RWPE1 (cell line): ENCODE measurements at places on chromosomes 3 and 15.

- DNase-seq: no peak
These were observed 23.4 kb downstream of the NRROS start for GRCh38 chr3:196662711-196663571.

GRCh38 chr15:31278061-31278445, 48.6 kb upstream of the KLF13 start:
- DNase-seq: no peak

DNA sequence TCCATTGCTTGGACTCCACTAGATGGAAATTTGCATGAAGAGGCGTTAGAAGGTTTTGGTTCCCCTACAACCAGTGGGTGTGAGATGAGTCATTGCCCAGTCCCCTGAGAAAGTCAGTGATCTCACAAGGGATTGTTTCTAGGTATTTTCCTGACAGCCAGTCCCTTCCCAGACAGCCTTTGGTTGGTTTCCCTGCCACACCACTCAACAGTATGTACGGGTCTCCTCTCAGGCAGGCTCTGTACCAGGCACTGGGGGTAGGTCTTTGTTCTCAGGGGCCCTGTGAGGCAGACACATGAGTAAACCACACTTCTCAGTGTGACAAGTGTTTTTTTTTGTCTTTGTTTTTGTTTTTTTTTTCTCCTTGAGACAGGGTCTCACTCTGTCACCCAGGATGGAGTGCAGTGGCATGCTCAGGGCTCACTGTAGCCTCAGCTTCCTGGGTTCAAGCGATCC, 4.0 kb downstream of the LAMP3 start:
- DNase-seq: peak; percentile 64

DNA sequence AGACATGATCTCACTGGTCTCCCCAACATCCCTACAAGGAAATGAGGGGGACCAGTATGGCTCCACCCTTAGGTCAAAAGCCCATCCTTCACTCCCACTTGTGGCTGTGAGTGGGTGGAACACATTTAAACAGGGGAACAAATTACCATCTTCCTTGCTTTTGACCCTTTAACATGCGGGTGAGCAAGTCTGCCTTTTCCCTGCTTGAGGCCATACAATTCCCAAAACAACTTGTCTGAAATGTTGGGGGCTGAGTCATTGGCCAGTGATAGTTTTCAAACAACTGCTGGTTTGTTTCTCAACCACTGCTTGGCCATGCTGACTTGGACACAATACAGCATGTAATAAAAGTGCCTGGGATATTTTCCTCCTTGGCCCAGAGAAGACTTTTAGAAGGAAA, 39.6 kb downstream of the COL8A1 start:
- no peak for DNase-seq

DNA sequence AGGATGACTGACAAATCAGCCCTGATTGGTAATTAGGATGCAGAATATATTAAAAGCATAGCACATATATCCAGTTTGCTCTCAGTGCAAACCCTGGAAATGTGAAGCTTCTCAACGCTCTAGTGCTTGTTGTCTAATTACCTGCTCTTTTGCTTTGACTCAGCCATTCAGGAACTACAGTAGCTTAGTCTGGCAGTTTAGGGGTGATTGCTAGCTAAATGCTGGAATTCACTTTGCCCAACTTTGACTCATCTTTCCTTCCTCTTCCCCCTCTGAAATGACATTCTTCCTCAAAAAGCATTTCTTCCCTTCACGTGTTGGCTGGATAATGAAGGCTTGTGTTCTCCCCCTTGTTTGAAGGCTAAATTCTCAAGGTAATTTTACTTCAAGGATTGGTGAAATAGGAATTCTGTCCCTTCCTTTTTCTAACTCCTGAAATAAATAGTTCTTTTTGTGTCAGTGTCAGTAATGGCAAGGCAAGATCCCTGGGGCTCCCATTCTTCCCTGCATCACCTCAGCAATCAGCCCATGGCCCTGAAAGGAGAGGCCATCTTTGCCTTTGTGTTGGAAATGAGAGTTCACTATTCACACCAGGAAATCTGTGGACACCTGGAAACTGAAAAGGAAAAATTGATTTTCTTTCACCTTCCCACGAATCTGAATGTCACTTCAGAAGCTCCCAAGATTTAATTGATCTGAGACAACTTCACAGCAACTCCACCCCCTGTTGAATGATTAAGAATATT, 103.6 kb downstream of the ECT2 start:
- no peak for DNase-seq

DNA sequence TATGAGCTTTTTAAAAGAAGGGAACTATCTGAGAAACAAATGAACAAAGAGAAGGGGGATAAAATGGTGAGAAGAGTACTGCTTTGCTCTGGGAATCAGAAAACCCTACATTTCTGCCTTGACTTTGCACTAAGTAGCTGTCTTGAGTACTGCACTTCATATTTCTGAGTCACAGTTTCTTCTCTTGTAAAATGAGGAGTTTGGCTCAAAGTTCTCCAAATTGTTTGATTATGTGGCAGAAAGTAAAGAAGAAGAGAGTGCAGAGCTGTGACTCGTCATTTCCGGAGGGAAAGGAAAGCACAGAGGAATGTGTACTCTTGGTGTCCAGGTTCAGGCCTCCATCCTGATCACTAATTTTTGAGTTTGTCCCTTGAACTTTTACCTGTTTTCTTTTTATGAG, 54.7 kb downstream of the TP63 start:
- peak; percentile 2 for DNase-seq

DNA sequence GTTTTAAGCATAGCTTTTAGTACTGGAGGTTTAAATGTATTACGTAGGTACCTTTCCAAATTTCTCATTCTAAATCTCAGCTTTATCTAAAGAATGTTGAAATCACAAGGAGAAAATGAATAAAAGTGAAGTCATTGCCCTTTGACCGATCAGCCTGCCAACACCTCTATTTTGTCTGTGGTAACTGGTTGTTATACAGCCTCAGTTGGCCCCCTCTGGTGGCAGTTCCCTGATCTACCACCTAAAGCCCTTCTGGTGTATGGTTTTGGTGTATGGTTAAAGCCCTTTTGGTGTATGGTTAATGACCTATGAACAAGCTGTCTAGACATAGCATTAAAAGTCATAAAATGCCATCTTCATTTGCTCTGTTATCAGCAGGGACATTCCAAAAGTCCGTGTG, 378.2 kb upstream of the AZI2 start:
- peak; percentile 20 for DNase-seq

DNA sequence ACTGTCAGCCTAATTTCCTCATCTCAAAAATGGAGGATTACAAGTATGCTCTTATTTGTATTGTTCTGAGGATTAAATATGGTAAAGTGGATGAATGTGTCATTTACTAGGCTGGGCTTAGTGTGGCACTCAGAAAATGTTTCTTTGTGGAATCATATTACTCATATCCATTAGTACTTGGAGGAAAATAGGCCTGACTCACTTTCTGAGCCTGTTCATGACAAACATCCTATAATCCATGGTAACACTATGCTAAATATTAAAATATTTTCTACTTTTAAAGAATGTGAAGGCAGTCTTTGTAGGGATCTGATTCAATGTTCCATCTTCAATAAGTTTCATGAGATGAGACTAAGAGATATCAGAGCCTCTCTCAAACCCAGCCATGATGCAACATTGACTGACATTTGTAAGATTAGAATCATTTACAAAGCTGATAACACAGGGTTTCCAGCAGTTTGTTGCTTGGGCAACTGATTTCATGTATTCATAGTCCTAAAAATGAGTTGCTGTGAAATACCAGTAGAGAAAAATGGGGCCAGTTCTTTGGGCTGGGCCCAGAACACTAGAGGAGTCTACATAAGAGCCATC, 1048.5 kb downstream of the NTRK3 start:
- DNase-seq: peak; percentile 64

DNA sequence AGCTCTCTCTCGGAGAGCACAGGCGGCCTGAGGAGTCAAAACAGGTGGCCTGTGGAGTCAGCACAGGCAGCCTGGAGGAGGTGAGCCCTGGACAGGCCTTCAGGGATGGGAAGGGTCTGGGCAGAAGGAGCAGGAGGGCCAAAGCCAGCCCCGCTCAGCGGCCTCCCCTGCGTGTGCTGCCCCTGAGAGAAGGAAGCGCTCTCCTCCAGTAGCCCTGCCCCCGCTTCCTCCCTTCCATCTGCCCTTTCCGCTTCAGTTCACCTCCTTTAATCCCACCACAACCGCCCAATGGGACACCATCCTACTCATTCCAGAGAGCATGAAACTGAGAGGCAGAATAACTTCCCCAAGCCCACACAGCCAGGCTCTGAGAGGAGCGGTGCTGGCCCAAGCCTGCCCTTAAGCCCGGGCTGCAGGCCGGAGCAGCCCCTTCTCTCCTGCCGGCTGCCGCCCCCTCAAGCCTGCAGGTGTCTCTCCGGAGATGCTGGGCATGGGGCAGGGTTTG, 3.2 kb upstream of the NR2E3 start:
- no peak for DNase-seq

DNA sequence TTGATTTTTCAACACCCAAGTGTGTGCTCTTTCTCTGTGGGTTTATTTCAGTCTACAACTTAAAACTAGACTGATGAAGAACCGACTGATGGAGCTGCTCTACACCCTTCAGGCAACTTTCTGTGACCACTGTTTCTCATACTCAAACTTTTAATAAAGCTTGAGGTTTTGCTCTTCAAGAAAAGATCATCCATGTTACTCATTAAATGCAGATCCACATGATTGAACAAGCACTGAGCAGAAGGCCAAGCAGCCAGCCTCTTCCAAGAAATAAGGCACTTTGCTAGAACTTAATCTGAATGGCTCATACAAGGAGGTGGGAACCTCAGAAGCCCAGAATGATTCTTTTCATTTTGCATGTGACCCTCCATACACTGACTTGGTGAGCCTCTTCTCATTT, 8.7 kb downstream of the SLC27A2 start:
- DNase-seq: no peak

GRCh38 chr15:76162036-76162398, 102.2 kb downstream of the TMEM266 start:
- no peak for DNase-seq
